ENCODE measurements at places on chromosomes 1 and 21.

DNA sequence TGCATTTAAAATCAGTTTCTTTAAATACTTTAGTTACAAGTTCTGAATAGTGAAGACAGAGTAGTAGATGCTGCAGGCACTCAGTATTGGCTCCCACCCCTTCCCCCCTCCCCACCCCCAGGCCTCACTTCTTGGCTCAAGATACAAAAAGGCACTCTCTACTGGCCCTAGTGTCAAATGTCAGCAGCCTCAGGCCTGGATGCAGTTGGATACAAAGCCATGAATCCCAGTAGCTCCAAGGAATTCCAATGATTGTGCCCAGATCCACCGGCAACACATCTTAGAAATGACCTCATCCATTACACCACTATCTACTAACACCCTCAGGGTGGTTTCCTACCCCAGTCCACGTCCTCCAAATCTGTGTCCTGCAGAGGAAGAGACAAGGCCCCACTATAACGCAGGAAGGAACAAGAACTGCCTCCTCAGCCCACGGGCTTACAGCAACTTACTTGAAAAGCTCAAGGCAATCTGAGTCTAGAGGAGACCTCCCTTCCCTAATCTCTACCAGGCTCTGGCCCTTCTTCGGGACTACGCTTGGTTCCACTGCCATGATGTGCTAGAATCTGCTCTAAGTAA, 17.6 kb downstream of the ACADM start:
- no peak overlapping the region for H3K27ac ChIP-seq
- H3K27me3 ChIP-seq, result no peaks in the 10 kb centered on the region

GRCh38 chr1:166272155-166272554, 105.4 kb upstream of the FAM78B start:
- no peaks in the 10 kb centered on the region for H3K27me3 ChIP-seq
- DNase-seq, result no peak
- no peaks in the 10 kb centered on the region for H3K36me3 ChIP-seq

- no peak overlapping the region for H3K27ac ChIP-seq
- H3K4me1 ChIP-seq, result no peaks in the 10 kb centered on the region
- no peaks in the 10 kb centered on the region for H3K36me3 ChIP-seq
- H3K27me3 ChIP-seq, result no peaks in the 10 kb centered on the region
- DNase-seq, result no peak
- H3K4me3 ChIP-seq, result no peak overlapping the region
These were observed 250.6 kb downstream of the PRDM2 start for GRCh38 chr1:13950637-13951036.

- no peak for DNase-seq
- H3K4me3 ChIP-seq, result no peak overlapping the region
- no peak overlapping the region for H3K27ac ChIP-seq
- no peaks in the 10 kb centered on the region for H3K27me3 ChIP-seq
- no peaks in the 10 kb centered on the region for H3K4me1 ChIP-seq
These were observed 74.4 kb downstream of the PTPRU start for GRCh38 chr1:29310616-29311180.

GRCh38 chr1:56577406-56578137, 1.8 kb downstream of the PLPP3 start:
- peaks cover 6% of the 10 kb centered on the region for H3K4me1 ChIP-seq
- peak overlapping the region; percentile 85 for H3K27ac ChIP-seq
- DNase-seq, result peak; percentile 38
- H3K36me3 ChIP-seq, result peaks cover 3% of the 10 kb centered on the region

DNA sequence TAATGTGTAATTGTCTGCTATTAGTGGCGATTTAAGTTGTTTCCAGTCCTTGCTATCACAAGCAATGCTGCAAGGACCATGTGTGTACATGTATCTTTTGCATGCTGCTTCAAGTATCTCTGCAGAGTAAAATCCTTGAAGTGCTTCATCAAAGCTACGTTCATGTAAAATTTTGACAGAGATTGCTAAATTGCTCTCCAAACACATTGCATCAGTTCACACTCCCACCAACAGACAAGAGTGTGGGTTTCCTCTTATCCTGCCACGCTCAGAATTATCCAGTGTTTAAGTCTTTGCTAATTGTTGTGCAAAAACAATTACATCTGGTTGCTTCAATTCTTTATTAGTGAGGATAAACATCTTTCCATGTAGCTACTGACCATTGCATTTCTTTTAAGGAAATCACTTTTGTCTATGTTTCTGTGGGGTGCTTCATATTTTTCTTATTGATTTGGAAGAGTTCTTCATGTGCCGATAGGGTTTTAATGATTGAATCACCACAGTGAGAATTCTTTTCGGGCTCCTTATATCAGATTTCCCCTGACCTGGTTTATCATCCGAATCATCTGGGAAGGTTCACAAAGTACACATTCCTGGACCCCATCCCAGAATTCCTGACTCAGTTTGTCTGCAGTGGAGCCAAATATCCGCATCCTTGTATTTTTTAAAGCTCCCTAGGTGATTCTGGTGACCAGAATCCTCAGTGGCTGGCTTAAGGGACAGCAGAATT, 56.3 kb upstream of the GALNT2 start:
- no peak overlapping the region for H3K27ac ChIP-seq
- H3K4me3 ChIP-seq, result no peak overlapping the region
- H3K27me3 ChIP-seq, result no peaks in the 10 kb centered on the region

- H3K36me3 ChIP-seq, result no peaks in the 10 kb centered on the region
- H3K27me3 ChIP-seq, result no peaks in the 10 kb centered on the region
- H3K4me1 ChIP-seq, result peaks cover 2% of the 10 kb centered on the region
- H3K4me3 ChIP-seq, result no peak overlapping the region
- no peak for DNase-seq
These were observed 95.2 kb downstream of the HLX start for GRCh38 chr1:220974431-220974830.

GRCh38 chr1:170634293-170634692, 29.6 kb upstream of the PRRX1 start:
- H3K4me1 ChIP-seq, result peaks cover 6% of the 10 kb centered on the region
- no peak overlapping the region for H3K4me3 ChIP-seq
- H3K36me3 ChIP-seq, result no peaks in the 10 kb centered on the region
- H3K27ac ChIP-seq, result peak overlapping the region; percentile 74

DNA sequence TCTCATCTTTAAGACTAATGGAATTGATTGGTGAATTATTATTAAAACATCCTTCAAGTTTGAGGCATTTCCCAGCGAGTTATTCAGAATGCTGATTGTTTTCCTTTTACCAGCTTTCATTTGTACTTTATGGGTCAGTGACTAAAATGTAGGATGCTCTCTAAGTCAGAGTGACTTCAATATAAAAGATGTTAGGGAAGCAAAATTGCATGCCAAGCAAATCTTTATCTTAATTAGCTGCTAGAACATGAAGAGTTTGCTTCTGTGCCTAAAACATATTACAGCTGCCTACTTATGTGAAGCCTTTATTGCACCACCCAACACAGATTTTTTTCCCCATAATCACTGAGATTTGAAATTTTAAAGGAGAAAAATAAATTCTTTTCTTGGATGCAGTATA, 79.8 kb upstream of the CYYR1 start:
- no peak overlapping the region for H3K4me3 ChIP-seq
- DNase-seq, result peak; percentile 72
- no peaks in the 10 kb centered on the region for H3K27me3 ChIP-seq
- no peak overlapping the region for H3K27ac ChIP-seq

DNA sequence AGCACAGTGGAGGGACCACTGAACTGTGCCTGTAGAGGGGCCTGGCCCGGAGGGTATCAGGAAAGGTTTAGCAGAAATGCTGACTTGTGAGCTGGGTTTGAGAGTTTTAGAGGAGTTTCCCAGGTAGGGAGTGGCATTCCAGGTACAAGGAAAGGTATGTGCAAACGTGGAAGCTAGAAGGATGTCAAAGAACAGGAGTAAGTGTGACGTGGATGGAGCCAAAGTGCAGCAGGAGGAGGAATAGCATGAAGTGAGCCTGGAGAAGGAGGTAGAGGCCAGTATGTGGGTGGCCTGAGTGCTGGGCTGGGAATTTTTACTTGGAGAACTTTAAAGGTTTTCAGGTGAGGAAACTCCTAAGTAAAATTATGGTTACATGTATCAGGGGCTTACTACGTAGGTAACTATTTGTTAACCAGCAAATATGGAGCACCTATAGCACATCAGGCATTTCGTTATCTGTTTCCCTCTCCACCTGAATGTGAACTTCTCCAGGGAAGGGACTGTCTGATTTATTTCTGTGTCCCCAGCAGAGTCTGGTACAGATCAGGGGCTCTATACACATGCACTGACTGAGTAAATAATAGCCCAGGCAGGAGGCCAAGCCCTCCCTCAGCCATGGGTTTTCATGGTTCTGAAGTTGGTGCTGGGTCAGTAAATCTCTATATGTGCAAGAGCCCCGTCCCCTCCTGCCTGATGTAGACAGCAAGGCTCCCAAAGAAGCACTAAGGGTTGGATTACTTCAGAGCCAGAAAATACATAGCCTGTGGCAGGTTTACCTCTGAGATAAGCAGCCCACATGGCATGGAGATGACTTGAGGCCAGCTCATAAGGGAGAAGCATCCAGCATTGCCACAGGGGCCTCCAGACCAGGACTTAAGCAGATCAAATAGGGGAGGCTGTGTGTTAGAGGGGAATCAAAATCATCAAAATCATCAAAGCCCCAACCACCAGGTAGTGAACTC, 43.4 kb downstream of the CDCP2 start:
- no peaks in the 10 kb centered on the region for H3K36me3 ChIP-seq
- H3K27ac ChIP-seq, result no peak overlapping the region
- DNase-seq, result no peak
- no peaks in the 10 kb centered on the region for H3K4me1 ChIP-seq
- no peak overlapping the region for H3K4me3 ChIP-seq

DNA sequence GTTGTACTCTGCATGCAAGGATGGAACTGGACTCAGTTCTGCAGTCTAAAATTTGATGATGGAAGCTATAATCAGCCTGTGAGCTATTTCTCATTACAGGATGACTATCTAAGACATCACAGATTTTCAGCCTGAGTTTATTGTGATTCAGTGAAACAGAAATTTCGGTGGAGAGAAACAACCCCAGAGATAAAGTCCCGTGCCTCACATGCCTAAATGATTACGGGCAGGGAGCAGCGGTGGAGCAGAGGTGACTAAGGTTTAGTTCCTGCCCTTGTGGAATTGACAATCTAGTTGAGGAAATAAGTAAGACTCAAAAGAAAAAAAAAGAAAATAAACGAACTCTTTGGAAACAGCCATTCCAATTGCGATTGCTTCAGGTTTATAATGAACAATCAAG, 96.9 kb downstream of the GRIK3 start:
- no peaks in the 10 kb centered on the region for H3K36me3 ChIP-seq
- H3K27me3 ChIP-seq, result no peaks in the 10 kb centered on the region
- H3K27ac ChIP-seq, result no peak overlapping the region
- DNase-seq, result no peak

GRCh38 chr1:43625063-43625780, 24.7 kb upstream of the KDM4A start:
- H3K27ac ChIP-seq, result no peak overlapping the region
- DNase-seq, result no peak
- H3K36me3 ChIP-seq, result peaks cover 2% of the 10 kb centered on the region
- no peaks in the 10 kb centered on the region for H3K27me3 ChIP-seq

DNA sequence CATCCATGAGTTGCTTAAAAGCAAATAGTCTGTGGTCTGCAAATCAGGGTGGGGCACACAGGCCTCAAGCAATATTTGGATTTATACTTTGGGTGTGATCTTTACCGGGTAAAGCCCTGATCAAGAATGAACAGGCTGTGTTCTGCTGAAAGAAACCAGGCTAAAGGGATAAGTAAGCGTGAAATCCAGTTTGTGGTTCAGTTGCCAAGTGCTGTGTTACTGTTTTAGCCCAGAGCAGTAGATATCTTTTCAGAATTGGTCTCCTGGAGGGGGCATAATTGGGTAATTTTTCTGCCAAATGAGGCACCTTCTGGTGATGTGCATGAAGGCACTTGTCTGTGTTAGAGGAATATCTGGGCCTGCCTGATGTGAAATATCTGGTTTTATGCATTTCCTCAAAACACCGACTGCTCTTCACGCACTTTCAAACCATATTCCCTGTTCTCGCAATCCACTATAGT, 21.4 kb downstream of the AIM2 start:
- H3K27ac ChIP-seq, result no peak overlapping the region
- no peak overlapping the region for H3K4me3 ChIP-seq
- DNase-seq, result no peak

DNA sequence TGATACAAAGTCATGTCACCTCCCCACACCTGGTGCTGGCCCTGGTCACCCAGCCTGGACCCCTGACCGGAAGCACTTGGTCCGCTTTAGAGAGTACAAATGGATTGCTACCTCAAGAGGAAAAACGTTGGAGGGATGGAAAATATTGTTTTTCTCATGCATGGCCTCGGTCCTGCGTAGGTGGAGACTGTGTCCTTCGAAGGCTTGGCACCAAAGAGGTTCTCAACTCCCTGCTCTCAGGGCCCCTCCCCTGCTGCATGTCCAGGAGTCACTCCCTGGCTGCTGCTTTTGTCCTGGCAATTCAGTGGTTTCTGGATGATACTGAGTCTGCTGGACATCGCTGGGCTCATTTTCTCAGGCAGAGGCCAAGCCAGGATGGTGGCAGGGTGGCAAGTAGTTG, 529.8 kb downstream of the KIF26B start:
- H3K27ac ChIP-seq, result no peak overlapping the region
- H3K4me1 ChIP-seq, result peaks cover 2% of the 10 kb centered on the region
- no peak overlapping the region for H3K4me3 ChIP-seq

DNA sequence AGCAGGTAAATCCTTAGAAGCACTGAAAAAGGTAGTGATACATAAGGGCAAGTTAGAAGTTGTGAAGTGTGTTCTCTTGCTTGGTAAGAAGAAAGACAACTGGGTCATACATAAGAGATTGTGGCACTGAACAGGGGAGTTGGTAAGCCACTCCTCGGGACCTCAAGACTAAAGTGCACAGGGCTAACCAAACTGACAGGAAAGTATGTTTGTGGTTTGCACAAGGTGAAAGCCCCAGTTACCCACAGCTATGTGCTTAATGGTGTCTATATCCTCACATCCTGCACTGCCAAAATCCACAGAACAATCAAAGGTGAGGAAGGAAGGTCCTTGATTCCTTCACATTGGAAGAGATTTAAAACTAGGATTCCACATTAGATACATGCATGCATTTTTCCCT, 276.5 kb downstream of the DNM3 start:
- H3K4me3 ChIP-seq, result no peak overlapping the region
- no peaks in the 10 kb centered on the region for H3K36me3 ChIP-seq
- no peaks in the 10 kb centered on the region for H3K4me1 ChIP-seq
- H3K27ac ChIP-seq, result no peak overlapping the region

DNA sequence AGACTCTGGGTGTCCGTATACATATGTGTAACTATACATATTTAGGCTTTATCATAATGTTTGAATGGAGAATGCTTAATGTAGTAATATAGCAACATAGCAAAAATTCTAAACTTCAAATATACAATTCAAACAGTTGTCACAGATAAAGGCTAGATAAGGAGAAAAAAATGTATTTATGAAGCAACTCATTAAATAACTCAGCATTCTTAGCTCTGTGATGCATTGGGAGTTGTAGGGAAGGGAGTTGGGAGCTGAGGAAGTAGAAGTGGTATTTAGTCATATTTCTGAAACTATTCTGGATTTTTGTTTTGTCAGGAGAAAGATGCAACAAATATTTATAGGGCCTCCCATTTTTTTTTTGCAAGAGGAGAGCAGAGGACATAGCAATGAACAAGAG, 197.8 kb downstream of the PBX1 start:
- H3K4me1 ChIP-seq, result peaks cover 20% of the 10 kb centered on the region
- no peak for DNase-seq
- H3K27me3 ChIP-seq, result no peaks in the 10 kb centered on the region
- H3K36me3 ChIP-seq, result no peaks in the 10 kb centered on the region

Data from fibroblast of lung (primary cell).